ENCODE measurements at places on chromosomes 11 and 22.

DNA sequence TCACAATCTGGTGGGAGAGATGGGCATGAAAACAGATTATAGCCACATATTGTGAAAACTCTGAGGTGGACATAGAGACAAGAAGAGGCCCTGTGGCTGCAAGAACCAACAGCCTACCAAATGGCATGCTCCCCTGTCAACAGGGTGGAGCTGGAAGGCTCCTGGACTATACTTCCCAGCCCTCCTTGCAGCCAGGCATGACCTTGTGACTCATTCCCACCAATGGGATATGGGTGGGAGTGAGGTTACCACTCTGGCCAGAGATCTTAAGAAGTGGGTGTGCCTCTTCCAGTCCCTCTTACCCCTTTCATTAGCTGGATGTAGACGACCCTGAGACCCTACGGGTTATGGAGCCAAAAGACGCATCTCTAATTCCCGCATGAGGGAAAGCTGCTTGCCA is 126.4 kb upstream of the ZBED5 start:
- DNase-seq: no peak

- no peak for DNase-seq
Measured at GRCh38 chr11:124150684-124151083, 32.5 kb upstream of the OR10D3 start.

- no peak for DNase-seq
Measured at GRCh38 chr11:9397746-9398680, 13.6 kb downstream of the IPO7 start.

GRCh38 chr22:19287076-19287707 is 4.3 kb downstream of the CLTCL1 start:
- DNase-seq: no peak

DNA sequence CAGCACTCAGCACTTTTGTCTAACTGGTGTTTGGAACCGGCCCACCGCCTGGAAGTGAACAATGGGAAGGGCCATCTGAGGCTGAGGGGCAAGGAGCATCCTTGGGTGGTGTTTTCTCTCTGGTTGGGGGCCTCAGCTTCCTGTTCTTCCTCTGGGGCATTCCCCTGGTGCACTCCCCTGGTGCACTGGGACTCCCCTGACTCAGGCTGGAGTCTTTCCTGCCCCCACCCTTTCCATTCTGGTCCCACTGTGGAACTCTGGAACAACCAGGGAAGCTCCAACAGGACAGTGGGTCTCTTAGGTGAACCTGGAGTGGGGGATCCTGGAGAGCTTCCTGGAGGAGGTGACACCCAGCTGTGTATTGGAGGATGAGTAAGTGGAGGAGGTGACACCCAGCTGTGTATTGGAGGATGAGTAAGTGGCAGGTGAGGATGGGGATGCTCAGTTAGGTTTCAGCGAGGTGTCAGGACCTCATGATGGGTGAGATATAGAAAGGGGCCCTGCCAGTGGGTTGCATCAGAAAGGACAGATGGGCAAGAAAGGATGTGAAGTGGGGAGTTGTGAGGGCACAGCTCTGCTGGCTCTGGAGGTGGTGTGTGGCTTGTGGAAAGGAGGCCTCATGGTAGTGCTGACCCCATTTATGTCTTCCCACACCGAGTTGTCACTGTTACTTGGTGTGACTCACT is 132.1 kb downstream of the OSBP2 start:
- no peak for DNase-seq

DNA sequence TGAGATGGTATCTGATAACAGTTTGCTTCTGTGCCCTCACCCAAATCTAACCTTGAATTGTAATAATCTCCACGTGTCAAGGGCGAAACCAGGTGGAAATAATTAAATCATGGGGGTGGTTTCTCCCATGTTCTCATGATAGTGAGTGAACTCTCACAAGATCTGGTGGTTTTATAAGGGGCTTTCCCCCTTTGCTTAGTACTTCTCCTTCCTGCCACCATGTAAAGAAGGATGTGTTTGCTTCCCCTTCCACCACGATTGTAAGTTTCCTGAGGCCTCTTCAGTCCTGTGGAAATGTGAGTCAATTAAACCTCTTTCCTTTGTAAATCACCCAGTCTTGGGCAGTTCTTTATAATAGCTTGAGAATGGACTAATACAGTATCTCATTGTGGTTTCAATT is 8.5 kb upstream of the OVCH2 start:
- no peak for DNase-seq
